GM23248 (cell line): ENCODE measurements at places on chromosomes 3 and 15. TPM values are rescaled to one million over a fixed set of nuclear protein-coding genes. Genes with fewer than 3 reads are reported as not detected.

Gene POC1A
- 2.3 and 5.2 TPM in 2 replicates for total RNA-seq

Gene DAG1
- 81.8 and 90.2 TPM in 2 replicates for total RNA-seq

Gene CSTA
- total RNA-seq, result 1.8 and 2.0 TPM in 2 replicates

Gene RAD18
- total RNA-seq, result 14.3 and 26.6 TPM in 2 replicates

Gene DNASE1L3
- total RNA-seq, result not detected in 2 replicates

Gene SMCO1
- not detected in 2 replicates for total RNA-seq

Gene DZIP1L
- total RNA-seq, result 19.8 and 34.0 TPM in 2 replicates

Gene IL17RE
- total RNA-seq, result 0.51 and 5.5 TPM in 2 replicates

Gene ARHGAP31
- 14.0 and 15.3 TPM in 2 replicates for total RNA-seq

Gene TTLL13
- not detected in 2 replicates for total RNA-seq

Gene CACNA1D
- not detected in 2 replicates for total RNA-seq

Gene PRKAR2A
- total RNA-seq, result 26.8 and 29.3 TPM in 2 replicates

Gene SOX14
- not detected in 2 replicates for total RNA-seq

Gene PSMA4
- total RNA-seq, result 177 and 201 TPM in 2 replicates

Gene KY
- 0.51 and 0.76 TPM in 2 replicates for total RNA-seq

Gene MNS1
- 1.4 and 2.9 TPM in 2 replicates for total RNA-seq

Gene CCDC54
- not detected in 2 replicates for total RNA-seq

Gene GPR176
- 254 and 307 TPM in 2 replicates for total RNA-seq

Gene SLC6A11
- total RNA-seq, result not detected in 2 replicates

Gene MESP2
- not detected in 2 replicates for total RNA-seq

Gene ADCY5
- 0.38 and 1.2 TPM in 2 replicates for total RNA-seq

Gene CISH
- 1.0 and 1.1 TPM in 2 replicates for total RNA-seq

Gene LYZL4
- total RNA-seq, result not detected in 2 replicates

Gene SIAH2
- 37.4 and 84.7 TPM in 2 replicates for total RNA-seq

Gene SPTBN5
- total RNA-seq, result 0.11 and 0.25 TPM in 2 replicates

Gene AMIGO3
- total RNA-seq, result 3.2 TPM in 1 of 2 replicates, not detected in the other

Gene SAMD7
- total RNA-seq, result not detected in 2 replicates

Gene LRRC31
- not detected in 2 replicates for total RNA-seq

Gene NME9
- not detected in 2 replicates for total RNA-seq

Gene RASL12
- not detected in 2 replicates for total RNA-seq

Gene LRRC49
- total RNA-seq, result 10.3 and 11.1 TPM in 2 replicates

Gene WDR93
- total RNA-seq, result not detected in 2 replicates

Gene GOLGA6L4
- total RNA-seq, result 0.43 and 1.3 TPM in 2 replicates

Gene GPR160
- total RNA-seq, result 0.13 and 0.76 TPM in 2 replicates

Gene SLC25A38
- total RNA-seq, result 28.2 and 40.1 TPM in 2 replicates

Gene DOCK3
- total RNA-seq, result 0.43 and 0.51 TPM in 2 replicates

Gene FHIT
- total RNA-seq, result 0.22 and 1.5 TPM in 2 replicates

Gene CPLX3
- not detected in 2 replicates for total RNA-seq

Gene POLQ
- 1.6 and 2.5 TPM in 2 replicates for total RNA-seq

Gene PLSCR5
- total RNA-seq, result not detected in 2 replicates

Gene LMCD1
- total RNA-seq, result 149 and 259 TPM in 2 replicates

Gene RNF7
- total RNA-seq, result 115 and 198 TPM in 2 replicates

Gene GRK7
- not detected in 2 replicates for total RNA-seq

Gene FOXB1
- not detected in 2 replicates for total RNA-seq

Gene GOLGA6B
- total RNA-seq, result not detected in 2 replicates

Gene GOLGA8T
- total RNA-seq, result not detected in 2 replicates

Gene UNC13C
- total RNA-seq, result not detected in 2 replicates

Gene C3orf20
- total RNA-seq, result not detected in 2 replicates

Gene ISLR
- 110 and 127 TPM in 2 replicates for total RNA-seq

Gene KBTBD8
- total RNA-seq, result 0.76 and 0.86 TPM in 2 replicates

Gene HESX1
- not detected in 2 replicates for total RNA-seq

Gene ONECUT1
- not detected in 2 replicates for total RNA-seq

Gene CFAP91
- not detected in 2 replicates for total RNA-seq

Gene C2CD4A
- total RNA-seq, result not detected in 2 replicates

Gene RTP1
- not detected in 2 replicates for total RNA-seq

Gene MITF
- total RNA-seq, result 0.38 and 0.86 TPM in 2 replicates

Gene KLHL40
- total RNA-seq, result not detected in 2 replicates

Gene DLEC1
- total RNA-seq, result not detected in 2 replicates

Gene GPR27
- total RNA-seq, result not detected in 2 replicates
